WTC11 (cell line): ENCODE measurements at places on chromosomes 5 and 9.

- DNase-seq, result no peak
Observed at GRCh38 chr9:89887286-89887685, 282.5 kb downstream of the GADD45G start.

GRCh38 chr5:57315941-57316340 is 142.1 kb downstream of the GPBP1 start:
- DNase-seq, result no peak

DNA sequence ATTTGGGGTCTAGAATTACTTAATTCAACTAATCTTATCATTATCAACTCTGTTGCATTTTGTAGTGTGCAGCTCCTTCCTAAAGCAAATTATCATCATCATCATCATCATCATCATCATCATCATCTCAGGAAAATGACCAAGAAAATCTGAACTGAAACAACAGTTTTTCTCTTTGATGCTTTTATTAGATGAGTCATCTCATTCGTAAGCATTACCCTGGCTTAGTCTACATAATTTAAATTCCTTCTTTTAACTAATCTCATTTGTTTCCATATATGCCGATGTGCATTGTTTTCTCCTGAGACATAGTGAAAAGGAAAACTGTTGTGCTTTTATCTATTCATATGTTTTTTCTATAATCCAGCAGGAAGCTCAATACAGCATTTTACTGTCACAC is 173.0 kb upstream of the PDE4D start:
- DNase-seq, result no peak

DNA sequence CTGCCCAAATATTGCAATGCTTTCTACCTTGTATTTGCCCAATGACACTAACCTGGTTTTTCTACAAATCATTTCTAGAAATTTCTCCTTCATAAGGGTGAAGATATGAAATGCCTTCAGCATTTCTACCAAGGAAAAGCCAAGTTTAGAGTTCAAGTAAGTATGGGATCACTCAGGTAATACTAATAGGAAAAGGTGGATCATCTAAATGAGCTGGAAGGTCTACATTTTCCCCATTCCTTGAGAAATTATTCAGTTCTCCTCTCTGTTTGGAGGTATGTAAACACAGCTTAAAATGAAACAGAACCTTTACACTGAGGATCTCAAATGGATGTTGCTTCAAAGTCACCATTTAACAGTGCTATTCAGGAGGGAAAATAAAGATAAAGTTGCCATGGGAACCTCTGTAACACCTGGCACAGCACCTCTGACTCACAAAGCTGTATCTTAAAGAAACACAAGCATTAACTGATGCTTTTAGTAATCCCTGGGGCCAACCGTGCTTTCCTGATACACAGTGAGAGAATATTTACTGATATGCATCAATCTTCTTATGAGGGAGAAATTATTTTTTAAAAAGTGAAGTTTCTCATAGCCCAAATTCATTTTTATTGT is 161.3 kb downstream of the DRD1 start:
- no peak for DNase-seq

DNA sequence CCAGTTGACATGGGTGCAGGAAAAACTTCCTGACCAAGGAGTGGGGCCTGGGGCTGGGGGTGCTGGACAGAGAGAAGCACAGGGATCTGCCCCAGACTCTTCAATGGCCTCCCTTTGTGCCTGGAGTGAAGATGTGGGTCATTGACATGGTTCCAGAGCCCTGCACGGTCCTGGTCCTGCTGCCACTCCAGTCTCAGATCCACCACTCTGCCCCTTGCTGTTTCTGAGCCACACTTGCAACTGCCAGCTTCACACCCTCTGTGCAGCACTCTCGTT is 10.1 kb downstream of the PIP5K1B start:
- no peak for DNase-seq

DNA sequence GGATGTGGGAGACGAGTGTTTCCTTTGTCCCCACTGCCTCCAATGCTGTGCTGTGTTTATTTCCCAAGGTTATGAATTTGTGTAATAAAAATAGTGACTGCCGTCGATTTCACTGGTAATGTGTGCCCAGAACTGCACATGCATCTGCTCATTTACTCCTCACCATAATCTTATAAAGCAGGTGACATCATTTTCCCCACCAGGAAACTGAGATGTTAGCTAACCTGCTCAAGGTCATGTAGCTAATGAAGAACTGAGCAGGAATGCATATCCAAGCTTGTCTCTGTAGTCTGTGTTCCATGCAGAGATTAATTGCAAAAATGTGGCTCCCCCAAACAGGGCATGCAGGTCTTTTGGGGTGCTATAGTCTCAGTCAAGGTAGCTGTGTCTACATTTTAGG is 224.4 kb downstream of the TENT4A start:
- no peak for DNase-seq

DNA sequence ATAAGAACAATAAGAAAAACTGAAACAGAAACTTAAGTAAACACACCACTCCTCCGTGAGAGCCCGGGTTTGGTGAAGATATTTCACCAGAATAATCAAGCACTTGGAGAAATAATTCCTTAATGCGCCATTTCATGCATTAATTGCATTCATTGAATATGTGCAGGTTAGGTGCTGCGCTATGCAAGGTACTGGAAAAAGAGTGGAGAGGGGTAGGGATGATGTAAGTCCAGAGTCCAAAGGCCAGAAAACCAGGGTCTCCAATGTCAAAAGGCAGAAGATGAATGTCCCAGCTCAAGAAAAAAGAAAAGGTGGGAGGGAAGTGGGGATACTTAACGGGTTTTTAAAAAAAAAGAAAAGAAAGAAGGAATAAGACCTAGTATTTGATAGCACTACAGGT is 669 bp upstream of the ZFP37 start:
- DNase-seq, result no peak

- no peak for DNase-seq
Observed at GRCh38 chr5:159519365-159519764, 189.1 kb upstream of the IL12B start.

GRCh38 chr9:2157277-2158110 is 142.3 kb downstream of the SMARCA2 start:
- no peak for DNase-seq

- no peak for DNase-seq
Observed at GRCh38 chr9:124513376-124513994, 6.3 kb upstream of the NR5A1 start.

DNA sequence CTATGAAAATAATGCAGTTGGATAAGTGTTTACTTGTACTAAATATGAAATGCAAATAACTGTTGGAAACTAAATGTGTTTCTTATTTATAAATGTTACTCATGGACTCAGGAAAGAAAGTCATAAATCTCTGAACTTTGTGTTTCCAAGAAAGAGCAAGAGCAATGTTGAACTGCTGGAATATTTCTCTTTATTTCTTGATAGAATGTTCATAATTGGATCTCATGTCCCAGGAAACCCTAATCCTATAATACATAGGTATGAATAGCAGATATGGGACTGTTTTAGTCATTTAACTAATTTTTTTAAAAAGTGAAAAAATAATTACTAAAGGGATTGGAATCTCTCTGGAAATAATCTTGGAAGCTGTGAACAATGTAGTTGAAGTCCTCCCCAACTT is 245.0 kb upstream of the ACTBL2 start:
- DNase-seq, result no peak

- no peak for DNase-seq
Observed at GRCh38 chr5:179680014-179680779, 637 bp downstream of the CBY3 start.

DNA sequence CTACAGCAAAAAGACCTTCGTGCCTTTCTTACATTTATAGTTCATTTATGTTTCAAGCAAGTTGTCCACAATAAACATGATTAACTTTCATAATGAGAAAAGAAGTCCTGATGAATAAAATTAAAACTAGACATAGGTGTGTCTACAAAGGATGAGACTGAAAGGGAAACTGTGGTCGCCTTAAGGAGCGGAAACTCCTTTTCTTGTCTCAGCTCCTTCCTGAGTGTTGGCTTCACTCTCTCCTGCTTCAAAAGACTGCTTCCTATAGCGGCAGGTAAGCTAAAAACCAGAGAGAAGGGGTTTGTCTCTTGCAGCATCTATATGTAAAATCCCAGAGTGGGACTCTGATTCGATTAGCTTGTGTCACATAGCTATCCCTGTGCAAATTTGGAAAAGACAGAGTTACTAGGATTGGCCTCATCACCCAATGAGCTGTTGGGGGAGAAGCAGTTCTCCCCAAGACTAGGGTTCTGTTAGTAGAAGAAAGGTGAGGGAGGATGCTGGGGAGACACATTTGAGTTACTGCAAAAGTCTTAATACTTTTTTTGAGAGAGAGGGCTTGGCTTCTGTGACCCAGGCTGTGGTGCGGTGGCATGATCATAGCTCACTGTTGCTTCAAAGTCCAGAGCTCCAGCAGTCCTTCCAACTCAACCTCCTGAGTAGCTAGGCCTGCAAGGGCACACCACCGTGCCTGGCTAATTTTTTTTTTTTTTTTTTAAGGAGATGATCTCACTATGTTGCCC is 16.8 kb upstream of the CTSL start:
- DNase-seq, result no peak

- no peak for DNase-seq
Observed at GRCh38 chr5:171954721-171955120, 51.7 kb downstream of the FBXW11 start.

DNA sequence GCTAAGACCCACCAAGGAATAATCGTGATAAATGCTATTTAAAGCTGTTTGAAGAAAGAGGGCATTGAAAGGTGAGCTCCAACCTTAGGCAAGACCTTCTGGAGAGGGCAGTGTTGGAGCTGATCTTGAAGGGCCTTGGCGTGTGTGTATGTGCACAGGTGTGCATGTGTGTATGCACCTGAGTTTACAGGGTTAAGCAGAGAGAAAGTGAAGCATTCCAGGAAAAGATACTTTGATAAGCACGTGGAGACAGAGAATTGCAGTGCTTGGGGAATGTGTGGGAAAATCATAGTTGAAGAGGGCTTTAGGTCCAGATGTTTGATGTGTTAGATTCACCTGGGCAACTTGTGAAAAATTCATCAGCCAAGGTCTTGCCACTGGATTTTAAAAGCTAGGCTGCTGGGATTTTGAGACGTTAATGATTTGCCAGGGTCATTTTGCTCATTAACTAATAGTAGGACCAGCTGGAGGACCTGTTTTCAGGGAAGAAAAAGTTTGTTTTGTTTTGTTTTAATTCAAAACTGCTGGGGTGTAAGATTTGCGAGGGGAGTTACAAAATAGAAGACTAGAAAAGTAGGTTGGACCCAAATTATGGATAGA is 78.3 kb upstream of the ANKRD55 start:
- no peak for DNase-seq

DNA sequence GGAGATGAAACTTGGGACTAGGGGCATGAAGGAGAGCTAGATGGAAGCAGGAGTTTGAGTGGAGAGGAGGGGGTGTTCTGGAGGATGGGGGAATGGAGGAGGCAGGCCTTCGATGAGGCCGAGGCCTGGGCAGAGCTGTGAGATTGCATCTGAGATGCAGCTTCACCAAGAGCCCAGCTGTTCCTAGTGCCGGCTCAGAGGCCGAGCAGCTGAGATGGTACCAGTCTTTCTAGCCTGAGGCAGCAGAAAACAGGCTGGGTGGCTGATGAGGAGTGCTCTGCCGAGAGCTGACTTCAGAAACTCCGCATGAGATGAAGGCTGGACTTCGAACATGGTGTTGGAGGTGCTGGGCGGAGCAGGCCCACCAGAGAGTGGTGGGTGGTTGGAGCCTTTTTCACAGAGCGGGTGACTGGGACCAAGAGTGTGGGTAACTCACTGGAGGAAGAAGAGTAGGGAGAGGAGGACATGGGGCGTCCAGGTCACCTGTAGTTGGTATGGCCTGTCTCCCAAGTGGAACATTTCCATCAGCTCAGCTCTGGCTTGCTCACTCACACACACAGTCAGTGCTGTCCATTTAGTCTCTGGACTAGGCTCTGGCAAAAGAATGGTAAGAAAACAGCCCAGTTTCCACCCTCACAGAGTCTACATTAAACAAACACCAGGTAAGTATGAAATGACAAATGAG is 54.7 kb downstream of the TMOD1 start:
- DNase-seq, result no peak

GRCh38 chr5:149429839-149430721 is 51.0 kb upstream of the IL17B start:
- DNase-seq, result peak; percentile 60

- no peak for DNase-seq
Observed at GRCh38 chr9:89608641-89609335, 4.0 kb downstream of the GADD45G start.

- no peak for DNase-seq
Observed at GRCh38 chr5:132607095-132607494, 50.3 kb downstream of the RAD50 start.

DNA sequence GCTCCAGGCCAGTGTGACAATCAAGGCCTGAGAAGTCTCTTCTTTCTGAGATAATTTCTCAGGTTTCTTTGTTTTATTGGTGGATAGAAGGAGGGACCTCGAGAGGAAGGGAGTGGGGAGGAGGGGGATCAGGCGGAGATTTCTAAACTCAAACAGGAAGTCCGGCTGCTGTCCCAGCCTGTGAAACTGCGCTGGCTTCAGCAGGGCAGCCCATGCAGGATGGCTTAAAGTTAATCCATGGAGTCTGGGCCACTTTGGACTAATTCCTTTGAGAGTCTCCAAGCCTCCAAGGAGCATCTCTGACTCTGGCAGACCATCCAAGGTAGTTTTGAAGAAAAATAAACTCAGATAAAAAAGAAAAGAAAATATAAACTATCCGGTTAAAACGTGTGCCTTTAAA is 378.5 kb downstream of the MLLT3 start:
- no peak for DNase-seq

DNA sequence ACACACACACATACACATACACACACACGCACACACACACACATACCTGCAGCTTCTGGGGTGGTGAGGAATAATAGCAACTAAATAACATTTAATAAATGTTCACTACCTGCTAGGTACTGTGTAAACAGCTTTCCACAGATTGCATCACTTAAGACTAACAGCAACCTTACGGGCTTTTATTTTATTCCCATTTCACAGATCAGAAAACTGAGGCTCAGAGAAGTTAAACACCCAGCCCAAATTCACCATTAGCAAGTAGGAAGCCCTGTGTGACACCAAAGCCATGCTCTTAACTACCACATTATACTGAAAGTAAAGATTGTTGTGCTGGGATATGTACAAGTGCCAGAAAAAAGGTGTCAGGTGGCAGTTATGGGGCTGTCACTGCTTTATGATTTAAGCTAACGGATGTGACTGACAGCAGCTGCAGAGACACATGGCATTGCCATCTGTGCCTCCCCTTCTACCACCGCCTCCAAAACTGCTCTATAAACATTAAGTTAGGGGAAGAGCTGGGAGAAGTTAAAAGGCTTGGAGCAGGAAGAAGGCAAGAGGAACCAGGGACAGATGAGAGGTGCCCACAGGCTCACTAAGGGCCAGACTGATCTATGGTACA is 13.6 kb downstream of the MTMR12 start:
- no peak for DNase-seq

GRCh38 chr9:133253268-133253667 is 21.7 kb downstream of the ABO start:
- DNase-seq, result no peak

DNA sequence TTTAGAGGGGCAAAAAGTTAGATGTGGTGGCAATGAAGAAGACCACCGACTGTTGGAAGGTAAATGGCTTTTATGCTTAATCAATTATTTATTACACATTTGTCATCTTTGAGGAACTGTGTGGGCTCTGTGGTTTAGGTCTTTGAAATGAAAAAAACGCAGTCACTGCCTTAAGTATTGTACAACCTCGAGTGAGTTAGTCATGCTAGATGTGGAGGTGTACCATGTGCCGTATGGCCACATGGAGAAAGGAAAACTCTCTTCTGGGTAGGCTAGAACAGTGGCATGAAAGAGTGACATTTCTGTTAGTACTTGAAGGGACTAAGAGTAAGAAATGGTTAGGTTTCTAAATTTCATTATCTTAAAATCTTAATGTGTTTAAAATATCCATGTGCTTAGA is 166.1 kb downstream of the HACD4 start:
- DNase-seq, result no peak
